ENCODE measurements at places on chromosomes 2 and 18. TPM values are rescaled to one million over a fixed set of nuclear protein-coding genes. Genes with fewer than 3 reads are reported as not detected.

The ACMSD gene
- total RNA-seq: not detected

The PROKR1 gene
- not detected for total RNA-seq

The CCL20 gene
- not detected for total RNA-seq

The RDH14 gene
- 24.4 TPM for total RNA-seq

The RAB6C gene
- total RNA-seq: under 0.01 TPM

The IL1F10 gene
- not detected for total RNA-seq

The LIMS4 gene
- total RNA-seq: 10.0 TPM

The BOK gene
- 13.6 TPM for total RNA-seq

The IL18R1 gene
- 0.33 TPM for total RNA-seq

The CPS1 gene
- total RNA-seq: 21.2 TPM

The OTOF gene
- total RNA-seq: 0.66 TPM

The OR6B2 gene
- total RNA-seq: not detected

The GKN2 gene
- total RNA-seq: not detected

The SKOR2 gene
- total RNA-seq: not detected

The IHH gene
- not detected for total RNA-seq

The CHPF gene
- total RNA-seq: 327 TPM

The ITM2C gene
- 106 TPM for total RNA-seq

All from uterine smooth muscle cell (primary cell).